GM10248 (cell line): ENCODE measurements at places on chromosomes 6 and 20.
A peak's percentile ranks its signal among the peaks of the same experiment; 100 is the strongest.

GRCh38 chr20:2114127-2114959 lies 12.7 kb downstream of the STK35 start:
- DNase-seq: no peak

GRCh38 chr20:56361900-56362299 lies 3.1 kb downstream of the FAM210B start:
- DNase-seq: no peak

GRCh38 chr6:18562726-18563125 lies 175.6 kb downstream of the RNF144B start:
- no peak for DNase-seq

DNA sequence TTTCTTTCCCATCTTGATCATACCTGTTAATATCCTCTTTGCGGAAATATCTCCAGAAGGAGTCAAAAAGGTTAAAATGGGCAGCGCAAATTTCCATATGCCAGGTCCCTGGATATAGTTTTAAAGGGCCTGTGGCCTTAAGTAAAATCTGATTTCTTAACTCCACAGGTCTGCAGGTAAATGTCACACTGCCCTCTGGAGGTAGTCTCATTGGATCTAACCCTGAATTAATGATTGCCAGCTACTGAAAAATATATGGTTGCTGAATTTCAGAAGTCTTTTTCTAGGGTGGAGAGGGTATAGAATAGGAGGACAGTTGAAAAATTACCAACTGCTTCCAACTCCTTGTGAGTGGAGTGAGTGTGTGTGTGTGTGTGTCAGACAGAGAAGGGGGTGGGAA lies 8.5 kb downstream of the MOXD1 start:
- DNase-seq: no peak

DNA sequence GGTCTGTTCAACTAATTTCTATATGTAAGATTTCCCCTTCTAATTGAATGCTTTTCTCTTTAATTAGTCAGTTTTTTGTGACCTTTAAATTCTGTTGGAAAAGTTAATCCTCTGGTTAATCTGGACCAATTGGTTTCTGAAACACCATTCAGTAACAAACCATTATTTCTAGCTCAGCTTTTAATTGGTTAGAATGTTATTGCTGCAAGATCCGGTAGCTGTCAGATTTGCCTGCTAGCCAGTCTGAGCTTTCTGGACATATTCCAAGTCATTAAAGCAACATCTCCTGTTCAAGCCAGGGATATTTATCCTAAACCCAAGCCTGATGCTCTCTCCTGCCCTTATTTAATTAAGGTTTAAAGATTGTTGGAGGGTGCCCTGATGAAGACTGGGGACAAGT lies 55.1 kb upstream of the FBXL4 start:
- DNase-seq: no peak

DNA sequence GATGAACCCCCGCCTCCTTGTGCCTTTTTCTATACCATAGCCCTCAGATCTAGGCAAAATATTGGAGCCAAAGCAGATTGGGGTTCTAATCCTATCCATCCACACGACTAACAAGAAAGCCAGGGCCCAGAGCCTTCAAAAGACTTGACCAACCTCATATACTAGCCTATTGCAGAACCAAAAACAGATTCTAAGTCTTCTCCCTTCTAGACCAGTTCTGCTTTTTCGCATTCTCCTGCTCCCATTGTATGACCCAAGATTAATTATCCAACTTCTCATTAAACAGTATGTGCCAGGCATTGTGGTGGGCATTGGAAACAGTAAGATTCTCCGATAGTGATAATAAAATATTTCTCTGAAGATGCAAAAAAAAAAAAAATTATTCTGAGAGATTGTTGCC lies 113.7 kb upstream of the JARID2 start:
- DNase-seq: no peak

GRCh38 chr6:8192067-8192466 lies 89.7 kb upstream of the EEF1E1 start:
- no peak for DNase-seq

DNA sequence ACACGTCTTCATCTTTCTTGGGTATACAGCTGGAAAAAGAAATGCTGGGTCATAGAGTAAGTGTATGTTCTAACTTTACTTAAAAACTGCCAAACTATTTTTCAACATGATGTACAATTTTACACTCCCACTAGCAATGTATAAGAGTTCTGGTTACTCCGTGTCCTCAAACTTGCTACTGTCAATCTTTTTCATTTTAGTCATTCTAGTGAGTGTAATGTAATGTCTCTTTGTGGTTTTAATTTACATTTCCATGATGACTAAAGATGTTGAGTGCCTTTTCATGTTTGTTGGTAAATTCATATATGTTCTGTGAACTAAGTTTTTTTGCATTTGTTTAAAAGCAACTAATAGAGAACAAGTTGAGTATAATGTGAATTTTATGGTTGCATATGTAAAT lies 43.9 kb downstream of the ATG5 start:
- DNase-seq: no peak

GRCh38 chr6:82645536-82646230 lies 282.1 kb downstream of the TPBG start:
- no peak for DNase-seq

DNA sequence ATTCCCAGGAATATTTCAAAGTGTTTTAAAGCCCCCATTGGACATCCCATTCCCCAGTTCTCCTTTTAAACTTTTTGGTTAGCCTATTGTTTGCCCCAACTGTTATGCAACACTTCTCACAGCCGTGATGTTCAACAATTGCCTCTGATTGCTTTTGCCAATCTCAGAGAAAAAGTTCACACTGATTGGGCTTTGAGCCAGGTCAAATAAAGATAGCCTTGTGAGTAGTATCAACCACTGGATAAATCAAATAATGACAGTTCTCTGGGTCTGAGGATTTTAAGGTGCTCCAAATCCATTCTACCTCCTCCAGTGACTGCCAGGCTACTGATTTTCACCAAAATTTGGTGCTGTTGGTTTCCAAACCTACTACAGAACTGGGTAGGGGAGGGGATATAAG lies 19.1 kb upstream of the NOP56 start:
- no peak for DNase-seq

GRCh38 chr6:68988698-68989097 lies 353.6 kb downstream of the ADGRB3 start:
- DNase-seq: no peak

- DNase-seq: peak; percentile 55
These were observed 18.6 kb downstream of the TREML2 start for GRCh38 chr6:41182069-41183034.

- no peak for DNase-seq
These were observed 423.4 kb downstream of the CD83 start for GRCh38 chr6:14540810-14541540.
